ENCODE measurements at places on chromosomes 2 and 18. TPM values are rescaled to one million over a fixed set of nuclear protein-coding genes. Genes with fewer than 3 reads are reported as not detected.

The INHA gene
- 0.66 TPM for total RNA-seq

The TMSB10 gene
- total RNA-seq = 5,470 TPM

The HAT1 gene
- total RNA-seq = 17.0 TPM

The DPP10 gene
- not detected for total RNA-seq

The LAMA1 gene
- 1.3 TPM for total RNA-seq

The MYOM1 gene
- total RNA-seq = 14.1 TPM

The CFAP65 gene
- total RNA-seq = not detected

The NT5DC4 gene
- total RNA-seq = not detected

The PAX3 gene
- not detected for total RNA-seq

The DARS1 gene
- 71.4 TPM for total RNA-seq

The EML6 gene
- total RNA-seq = 0.65 TPM

The SALL3 gene
- total RNA-seq = not detected

The CPS1 gene
- total RNA-seq = 6.7 TPM

The DOK6 gene
- 10.8 TPM for total RNA-seq

The FLACC1 gene
- 1.8 TPM for total RNA-seq

The GFPT1 gene
- total RNA-seq = 54.2 TPM

The RNF125 gene
- total RNA-seq = 16.0 TPM

The RHOB gene
- total RNA-seq = 435 TPM

Data from subcutaneous adipose tissue (tissue), 4 donors.